ENCODE measurements at places on chromosomes 2 and 18.

- DNase-seq, result no peak
Observed at GRCh38 chr2:88845772-88846661, 154.5 kb downstream of the RPIA start.

DNA sequence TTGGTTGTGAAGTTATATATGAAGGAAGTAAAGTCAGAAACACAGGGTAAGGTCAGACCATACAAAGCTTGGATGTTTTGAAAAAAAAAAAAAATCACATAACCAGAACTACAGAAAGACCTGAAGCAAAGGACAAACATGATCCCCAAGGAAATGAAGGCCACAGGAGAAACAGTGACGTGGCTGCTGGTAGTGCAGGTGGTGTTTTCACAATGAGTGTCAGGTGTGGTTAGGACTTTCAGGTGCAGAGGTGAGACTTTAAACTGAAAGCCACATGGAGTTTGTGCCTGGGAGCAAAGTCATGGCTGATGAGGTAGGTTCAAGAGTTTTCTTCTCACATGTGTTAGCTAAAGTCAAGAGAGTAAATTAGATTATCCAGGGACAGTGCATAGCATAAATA lies 270.7 kb downstream of the PIEZO2 start:
- DNase-seq, result no peak

- DNase-seq, result peak; percentile 19
Observed at GRCh38 chr18:23238152-23238531, 102.9 kb downstream of the CABLES1 start.

DNA sequence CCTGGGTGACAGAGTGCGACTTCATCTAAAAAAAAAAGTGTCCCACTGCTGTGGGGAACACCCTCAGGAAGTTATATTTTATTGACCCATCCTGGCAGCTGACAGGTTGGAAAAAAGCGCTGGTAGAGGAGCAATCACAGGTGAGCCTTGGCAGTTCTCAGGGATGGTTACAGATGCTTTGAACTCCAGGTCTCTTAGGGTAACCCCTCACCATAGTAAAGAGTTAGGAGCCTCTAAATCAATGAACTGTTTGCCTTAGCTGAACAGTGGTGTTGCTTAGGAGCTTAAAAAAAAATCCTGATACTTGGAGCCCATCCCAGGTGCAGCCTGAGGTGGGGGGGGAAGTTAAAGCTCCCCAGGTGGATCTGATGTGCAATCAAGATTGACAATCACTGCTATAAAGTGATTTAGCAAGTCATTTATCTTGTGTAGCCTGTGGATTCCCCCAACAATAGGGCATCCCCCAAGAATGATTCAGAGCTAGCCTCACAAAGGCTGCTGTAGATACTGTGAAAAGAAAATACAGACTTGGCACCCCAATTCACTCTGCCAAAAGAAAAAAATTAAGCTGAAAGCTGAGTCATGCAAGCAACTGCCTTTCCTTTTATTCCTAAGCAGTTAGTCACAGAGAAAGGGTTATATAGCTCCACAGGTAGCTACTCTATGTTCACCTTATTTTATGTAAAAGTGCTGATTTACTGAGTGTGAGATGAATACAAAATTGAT lies 14.8 kb downstream of the SLC16A14 start:
- peak; percentile 46 for DNase-seq

DNA sequence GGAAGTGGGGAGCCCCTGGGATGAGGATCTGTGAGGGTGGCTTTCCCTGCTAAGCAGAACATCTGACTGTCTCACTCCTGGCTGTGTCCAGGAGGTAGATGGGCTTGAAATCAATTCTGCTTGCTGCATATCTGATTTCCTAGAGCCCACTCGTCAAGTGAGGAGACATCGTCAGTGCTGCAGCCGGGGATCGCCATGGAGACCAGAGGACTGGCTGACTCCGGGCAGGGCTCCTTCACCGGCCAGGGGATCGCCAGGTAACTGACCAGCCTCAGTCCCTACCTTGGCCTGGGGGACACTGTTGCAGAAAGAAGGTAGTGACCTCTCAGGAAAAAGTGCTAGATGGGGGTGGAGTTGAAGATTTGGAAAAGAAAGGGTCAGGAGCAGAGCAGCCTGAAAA lies 31.3 kb downstream of the CNGA3 start:
- no peak for DNase-seq

- DNase-seq, result no peak
Observed at GRCh38 chr2:203501873-203502272, 33.2 kb downstream of the RAPH1 start.

- DNase-seq, result no peak
Observed at GRCh38 chr2:168220965-168221819, 26.2 kb downstream of the STK39 start.

DNA sequence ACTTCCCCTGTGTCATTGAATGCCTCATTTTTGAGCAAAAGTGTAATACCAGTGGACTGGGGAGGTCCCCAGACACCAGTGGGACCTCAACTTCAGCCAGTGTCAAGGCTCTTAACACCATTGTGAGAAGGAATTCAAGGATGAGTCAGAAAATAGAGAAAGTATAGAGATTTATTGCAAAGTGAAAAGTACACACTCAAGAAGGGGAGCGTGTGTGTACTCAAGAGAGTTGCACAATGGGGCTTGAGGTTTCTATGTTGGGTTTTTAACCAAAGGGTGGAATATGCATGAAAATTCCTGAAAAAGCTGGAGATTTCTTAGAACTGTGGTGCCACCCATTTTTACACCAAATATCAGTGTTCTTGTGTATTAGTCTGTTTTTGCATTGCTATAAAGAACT lies 81.9 kb downstream of the ADCYAP1 start:
- DNase-seq, result peak; percentile 15

- no peak for DNase-seq
Observed at GRCh38 chr2:143764261-143764660, 635.0 kb downstream of the ARHGAP15 start.

DNA sequence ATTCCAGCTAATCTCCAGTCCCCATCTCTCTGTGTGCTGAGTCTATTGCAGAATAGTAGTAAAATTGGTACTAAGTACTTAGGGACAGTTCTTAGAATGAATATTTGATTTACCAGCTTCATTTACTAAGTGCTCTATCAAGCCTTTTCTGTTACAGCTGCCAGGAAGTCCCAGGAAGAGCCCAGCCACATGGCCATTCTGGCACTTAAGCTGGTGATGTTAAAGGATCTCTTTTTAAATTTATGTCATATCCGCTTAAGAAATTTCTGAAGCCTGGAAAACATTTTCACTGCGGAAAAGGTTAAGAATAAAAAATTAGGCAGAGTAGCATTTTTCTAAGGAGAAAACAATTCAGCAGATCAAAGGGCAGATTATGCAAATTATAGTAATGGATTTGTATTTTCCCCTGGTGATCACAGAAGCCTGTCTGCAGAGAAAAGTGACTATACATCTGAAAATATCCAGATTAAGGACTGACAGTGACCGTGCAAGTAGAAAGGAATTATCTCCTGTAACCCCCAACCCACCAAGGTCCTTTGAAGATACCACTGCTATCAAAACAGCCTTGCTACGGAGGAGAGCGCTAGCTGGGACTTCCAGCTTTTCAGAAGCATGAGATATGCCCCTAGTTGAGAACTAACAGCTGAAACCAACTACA lies 260.8 kb downstream of the SH3BP4 start:
- no peak for DNase-seq

DNA sequence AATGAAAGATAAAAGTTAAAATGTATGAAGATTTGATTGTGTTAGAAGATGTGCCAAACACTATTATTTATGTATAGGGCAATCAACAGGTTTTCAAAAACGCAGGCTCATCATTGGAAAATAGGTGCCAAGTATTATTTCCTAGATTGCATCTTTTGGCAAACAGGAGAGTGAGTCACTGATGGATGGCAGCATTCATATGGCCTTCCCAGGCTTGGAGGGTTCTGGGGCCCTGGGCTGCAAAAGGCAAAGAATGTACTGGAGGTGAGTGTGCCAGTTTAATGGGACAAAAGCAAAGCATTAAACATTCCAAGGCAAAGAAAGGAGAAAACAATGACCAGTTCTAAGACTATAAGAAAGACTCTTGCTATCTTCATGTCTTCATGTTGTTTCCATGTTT lies 379.4 kb downstream of the RIT2 start:
- DNase-seq, result no peak

DNA sequence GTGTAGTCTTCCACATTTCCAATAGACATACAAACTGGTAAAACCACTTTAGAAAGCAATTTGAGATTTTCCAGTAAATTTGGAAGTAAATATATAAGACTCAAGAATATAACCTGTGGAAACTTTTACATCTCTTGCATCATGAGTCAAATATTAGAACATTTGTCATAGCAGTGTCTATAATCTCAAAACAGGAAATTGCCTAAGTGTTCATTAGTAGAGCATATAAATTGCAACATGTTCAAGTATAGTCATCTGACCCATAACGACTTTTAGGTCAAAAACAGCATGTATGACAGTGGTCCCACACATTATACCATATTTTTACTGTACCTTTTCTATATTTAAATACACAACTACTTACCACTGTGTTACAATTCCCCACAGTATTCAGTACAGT lies 555.9 kb upstream of the VRK2 start:
- DNase-seq, result peak; percentile 0

DNA sequence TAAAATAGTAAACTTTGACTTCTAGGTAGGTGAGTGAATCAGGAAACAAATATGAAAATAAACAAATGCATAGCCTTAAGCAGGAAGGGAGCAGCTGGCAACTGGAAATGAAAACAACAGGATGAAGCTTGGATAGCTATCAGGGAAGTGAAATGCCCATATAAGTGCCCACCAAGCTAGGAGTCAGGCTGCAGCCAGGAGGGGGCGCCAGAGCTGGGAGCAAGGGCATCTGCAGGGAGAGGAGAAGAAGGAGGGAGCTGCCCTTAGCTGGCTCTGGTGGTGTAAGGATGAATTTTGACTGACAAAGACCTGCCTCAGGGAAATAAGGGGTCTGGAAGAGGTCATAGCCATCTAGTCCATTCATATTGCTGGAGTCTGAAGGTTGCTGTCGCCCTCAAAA lies 298.3 kb downstream of the TDRD15 start:
- DNase-seq, result no peak
